ENCODE measurements at places on chromosomes 2 and 18.

GRCh38 chr18:3410273-3410672 is 39.7 kb upstream of the TGIF1 start:
- DNase-seq: no peak

GRCh38 chr2:120441744-120442471 is 96.0 kb downstream of the INHBB start:
- DNase-seq: no peak

DNA sequence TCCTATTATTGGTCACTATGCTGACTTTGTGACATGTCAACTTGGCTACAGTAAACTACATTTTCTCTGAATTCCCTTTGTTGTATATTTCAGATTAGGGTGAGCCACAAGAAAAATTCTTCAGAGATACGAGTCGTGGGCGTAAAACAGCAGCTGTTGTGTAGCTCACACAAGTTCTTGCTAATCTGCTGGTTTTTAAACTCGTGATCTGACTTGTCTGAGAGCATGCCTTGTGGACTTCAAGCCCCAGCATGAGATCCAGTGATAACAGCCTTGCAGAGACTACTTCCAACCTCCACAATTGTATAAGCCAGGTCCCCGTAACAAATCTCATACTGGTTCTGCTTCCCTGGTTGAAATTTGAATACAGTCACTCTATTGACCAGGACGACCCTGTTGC is 259.8 kb upstream of the LYPD1 start:
- DNase-seq: no peak

DNA sequence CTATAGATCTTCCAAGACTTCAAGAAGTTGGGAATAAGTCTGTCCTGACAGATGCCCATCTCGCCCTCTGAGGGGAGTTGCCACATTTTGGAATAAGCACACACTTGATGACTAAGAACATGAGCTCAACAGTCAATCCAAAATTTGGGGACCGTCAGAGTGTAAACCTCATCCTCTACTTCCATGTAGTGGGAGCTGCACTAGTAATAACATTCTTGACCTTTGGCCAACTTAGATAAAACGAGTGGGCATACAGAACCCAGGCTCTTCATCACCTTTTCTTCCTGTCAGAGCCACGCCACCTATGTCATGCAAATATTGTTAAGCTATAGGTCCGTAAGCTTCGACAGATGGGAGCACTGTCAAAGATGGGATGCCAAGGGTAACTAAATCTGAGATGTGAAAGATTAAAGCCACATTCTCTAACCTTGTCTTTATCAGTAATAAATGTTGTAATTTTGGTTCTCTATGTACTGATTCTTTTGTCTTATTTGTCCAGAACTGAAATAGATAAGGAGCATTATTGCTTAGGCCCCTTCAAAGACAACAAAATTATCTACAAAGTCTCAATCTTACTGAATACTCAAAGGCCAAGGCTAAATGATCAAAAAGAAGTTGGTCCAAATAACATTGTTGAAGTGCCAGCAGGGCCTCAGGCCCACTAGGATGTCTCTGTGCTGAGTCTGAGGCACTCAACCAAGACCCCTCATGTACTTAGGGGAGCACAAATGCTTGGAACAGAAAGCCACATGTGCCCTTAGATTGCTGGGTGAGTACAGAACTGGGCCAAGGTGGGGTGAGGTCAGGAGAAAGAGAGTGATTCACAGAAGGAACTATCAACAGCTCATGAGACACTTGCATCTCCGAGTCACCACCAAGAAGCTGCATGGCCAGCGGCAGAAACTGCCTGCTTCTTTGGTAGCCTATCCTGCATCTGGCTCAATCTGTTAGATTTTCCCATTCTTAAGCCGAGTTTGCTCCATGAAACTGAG is 15.0 kb downstream of the CDH2 start:
- DNase-seq: no peak

GRCh38 chr2:158995677-158996049 is 27.2 kb downstream of the TANC1 start:
- no peak for DNase-seq

DNA sequence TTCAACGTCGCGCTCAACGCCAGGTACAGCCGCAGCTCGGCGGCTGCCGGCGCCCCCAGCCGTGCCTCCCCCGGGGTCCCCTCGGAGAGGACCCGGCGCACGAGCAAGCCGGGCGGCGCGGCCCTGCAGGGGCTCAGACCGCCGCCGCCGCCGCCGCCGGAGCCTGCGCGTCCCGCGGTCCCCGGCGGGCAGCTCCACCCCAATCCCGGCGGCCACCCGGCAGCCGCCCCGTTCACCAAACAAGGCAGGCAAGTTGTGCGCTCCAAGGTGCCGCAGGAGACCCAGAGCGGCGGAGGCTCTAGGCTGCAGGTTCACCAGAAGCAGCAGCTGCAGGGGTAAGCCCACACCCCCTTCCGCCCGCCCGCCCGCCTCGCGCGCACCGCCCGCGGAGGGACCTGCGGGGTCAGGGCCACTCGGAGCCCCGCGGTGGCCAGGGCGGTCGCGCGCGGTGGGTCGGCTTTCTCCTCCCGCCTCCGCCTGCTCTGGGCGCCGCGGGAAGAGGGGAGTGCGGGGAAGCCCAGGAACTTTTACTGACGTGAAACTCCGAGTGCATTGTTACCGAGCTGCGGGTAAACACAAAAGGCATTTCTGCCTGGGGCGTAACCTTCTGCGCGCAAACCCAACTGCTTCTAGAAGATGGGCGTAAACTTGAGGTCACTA is 861 bp downstream of the LTBP1 start:
- DNase-seq: no peak

DNA sequence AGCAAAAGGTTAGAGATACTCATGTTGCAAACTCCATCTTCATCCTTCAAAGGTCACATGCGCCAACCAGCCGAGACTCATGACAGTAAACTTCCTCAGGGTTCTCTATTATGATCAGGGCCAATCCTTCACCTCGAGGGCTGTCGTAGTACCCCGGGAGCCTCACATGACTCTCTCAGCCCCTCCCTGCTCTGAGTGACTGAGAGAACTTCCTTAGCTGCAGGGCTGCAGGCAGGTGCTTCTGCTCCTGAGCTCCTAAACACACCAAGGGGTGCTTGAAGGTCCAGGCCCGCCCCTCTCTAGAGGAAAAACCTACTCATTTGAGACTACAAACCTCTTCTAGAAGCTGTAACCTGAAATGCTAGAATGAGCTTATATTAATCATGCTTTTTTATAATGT is 48.2 kb downstream of the LONRF2 start:
- no peak for DNase-seq

- no peak for DNase-seq
These were observed 289.3 kb upstream of the LINC00305 start for GRCh38 chr18:64438178-64438577.

DNA sequence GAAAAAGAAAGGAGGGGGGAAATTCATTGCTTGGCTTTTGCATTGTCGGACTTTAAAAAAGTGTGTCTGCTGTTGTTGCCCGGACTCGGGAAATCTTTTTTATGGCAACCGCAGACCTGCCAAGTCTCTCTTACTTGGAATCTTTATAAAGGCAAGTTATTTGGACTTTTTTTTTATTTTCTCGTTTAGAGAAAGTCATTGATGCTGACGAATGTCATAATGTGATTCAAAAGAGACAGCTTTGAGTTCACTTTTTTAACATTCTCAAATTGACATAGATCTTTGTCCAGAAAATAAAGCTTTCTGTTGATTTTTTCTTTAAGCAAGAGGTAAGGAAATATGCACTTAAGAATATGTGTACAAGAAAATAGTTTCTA is 651 bp upstream of the ZNF521 start:
- no peak for DNase-seq

DNA sequence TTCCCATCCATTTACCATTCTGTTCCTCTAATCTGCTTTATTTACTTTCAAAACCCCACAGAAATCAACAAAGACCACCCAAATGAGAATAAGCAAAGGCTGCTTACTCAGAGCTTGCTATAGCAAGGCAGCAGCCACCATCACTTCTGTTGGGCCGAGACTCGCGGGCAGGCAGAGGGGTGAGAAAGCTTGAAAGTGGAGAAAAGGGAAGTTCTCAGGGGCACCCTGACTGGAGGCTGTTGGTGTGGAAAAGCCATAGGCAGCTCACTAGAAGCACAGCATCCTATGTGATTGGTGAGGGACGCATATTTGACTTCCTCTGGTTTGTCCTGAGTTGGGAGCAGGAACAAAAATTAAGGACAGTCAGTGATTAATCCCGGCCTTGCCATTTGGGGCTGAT is 269.7 kb upstream of the THSD7B start:
- no peak for DNase-seq

- no peak for DNase-seq
These were observed 636.2 kb downstream of the EPHA4 start for GRCh38 chr2:220935789-220936321.

- DNase-seq: no peak
These were observed 86.5 kb downstream of the ZNF516 start for GRCh38 chr18:76408480-76409067.

DNA sequence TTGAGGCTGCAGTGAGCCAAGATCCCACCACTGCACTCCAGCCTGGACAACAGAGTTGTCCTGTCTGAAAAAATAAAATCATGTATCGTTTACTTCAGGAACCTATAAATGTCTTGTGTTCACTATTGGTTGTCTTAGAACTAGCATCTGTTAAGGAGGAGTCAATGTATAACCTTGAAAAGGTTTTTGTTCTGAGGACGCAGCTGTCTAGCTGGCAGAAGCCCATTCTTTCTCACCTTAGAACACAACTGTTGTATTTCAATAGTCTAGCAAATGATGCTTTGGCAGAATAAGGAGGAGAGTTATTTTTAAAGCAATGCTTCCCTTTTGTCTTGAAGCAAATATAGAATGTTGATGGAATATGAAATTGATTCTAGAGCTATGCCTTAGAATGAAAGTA is 21.1 kb downstream of the EPB41L5 start:
- DNase-seq: no peak

- DNase-seq: no peak
These were observed 190.0 kb downstream of the DSC3 start for GRCh38 chr18:30852541-30852940.

- DNase-seq: no peak
These were observed 85.5 kb downstream of the ORC4 start for GRCh38 chr2:147934881-147935620.

- no peak for DNase-seq
These were observed 30.4 kb downstream of the TOGARAM2 start for GRCh38 chr2:29011418-29012060.

DNA sequence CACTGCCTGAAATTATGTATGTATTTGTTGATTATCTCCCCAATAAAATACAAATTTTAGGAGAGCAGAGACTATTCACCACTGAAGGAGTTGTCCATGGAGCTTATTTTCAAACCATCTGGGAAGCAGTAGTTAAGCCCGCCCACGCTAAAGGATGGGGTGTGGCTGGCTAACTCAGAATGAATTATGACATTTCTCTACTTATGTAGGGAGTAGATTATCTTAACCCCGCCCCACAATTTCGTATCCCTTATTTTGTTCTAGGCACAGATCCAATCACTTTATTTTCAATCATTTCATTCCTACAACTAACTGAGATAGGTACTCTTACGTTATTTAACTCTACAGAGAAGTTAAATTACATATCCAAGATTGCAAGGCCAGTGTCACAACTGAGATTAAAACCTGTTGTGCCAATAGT is 1.4 kb upstream of the LAPTM4A start:
- DNase-seq: no peak

Measured in stimulated activated CD8-positive, alpha-beta memory T cell treated with anti-CD3 and anti-CD28 coated beads, Interleukin-15, amount 100 ng/mL, for 24 hours (primary cell).